ENCODE measurements at places on chromosomes 1 and 21.

DNA sequence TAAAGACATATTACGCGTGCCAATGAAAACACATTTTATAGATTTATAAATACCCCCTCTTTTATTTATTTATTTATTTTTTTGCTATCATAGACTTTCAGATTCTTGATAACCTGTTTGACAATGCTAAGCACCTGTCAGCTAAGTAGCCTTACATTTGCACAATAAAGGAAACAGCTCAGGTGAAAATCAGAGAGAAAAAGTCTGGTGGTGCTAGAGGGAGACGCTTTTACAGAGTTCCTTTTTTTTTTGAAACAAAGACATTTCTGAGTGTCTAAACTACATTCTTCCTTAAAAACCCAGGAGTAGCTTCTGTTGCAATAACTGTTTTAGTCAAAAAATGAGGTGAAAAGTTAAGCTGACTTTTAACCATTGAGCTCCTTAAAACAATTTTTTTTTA is 1611.6 kb downstream of the NCAM2 start:
- no peak for DNase-seq

DNA sequence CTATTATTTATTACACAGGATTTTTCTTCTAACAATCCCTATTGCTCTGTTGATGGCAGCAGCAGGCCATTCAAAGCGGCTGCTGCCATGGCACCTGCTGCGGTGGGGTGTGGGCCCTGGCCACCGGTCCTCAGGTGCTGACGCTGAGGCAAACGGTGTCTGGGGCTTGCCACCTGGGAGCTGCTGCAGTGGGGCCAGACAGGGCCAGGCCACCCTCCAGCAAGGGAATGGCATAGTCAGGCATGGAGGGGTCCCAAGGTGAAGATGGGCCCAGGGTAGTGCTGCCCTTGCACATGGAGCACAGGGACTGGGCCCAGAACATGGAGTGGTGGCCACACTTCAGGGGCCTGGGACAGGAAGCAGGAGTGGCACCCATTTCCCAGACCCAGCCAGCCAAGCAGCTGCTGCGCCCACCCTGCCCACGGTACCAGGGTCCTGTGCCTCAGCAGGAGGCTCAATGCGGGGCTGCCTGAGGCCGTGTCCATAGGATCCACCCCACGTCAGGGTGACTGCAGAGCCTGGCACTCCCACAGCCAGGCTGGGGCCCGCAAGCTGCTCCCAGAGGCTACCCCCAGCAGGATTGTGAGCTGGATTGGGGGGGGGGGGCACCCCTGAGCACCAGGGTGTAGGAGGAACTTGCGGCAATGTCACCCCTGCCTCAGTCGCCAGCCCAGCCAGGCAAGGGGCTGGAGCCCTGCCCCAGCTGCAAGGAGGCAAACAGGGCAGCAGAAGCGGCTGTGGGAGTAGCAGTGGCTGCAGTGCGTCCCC is 53.9 kb upstream of the KRTAP11-1 start:
- DNase-seq = no peak

GRCh38 chr1:63289135-63289534 is 33.2 kb upstream of the FOXD3 start:
- no peak for DNase-seq

DNA sequence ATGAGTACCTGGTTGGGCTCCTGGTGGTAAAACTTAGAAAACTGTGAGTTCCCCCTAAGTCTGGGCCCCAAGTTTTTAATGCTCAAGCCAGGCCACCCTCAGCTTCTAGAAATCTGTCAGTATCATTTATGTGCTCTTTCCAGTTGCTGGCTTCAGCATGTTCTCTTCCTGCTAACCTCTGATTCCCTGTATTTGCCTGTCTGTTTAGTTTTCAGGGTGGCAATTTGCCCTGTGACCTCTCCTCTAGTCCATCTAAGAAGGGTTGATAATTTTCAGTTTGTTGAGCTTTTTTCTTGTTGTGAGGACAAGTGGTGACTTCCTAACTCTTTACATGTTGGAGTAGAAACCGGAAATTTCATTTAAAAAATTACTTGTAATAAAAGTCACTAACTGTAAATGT is 16.0 kb upstream of the S100A10 start:
- DNase-seq = no peak

- DNase-seq = no peak
Observed at GRCh38 chr1:92848201-92848600, 16.4 kb downstream of the RPL5 start.

DNA sequence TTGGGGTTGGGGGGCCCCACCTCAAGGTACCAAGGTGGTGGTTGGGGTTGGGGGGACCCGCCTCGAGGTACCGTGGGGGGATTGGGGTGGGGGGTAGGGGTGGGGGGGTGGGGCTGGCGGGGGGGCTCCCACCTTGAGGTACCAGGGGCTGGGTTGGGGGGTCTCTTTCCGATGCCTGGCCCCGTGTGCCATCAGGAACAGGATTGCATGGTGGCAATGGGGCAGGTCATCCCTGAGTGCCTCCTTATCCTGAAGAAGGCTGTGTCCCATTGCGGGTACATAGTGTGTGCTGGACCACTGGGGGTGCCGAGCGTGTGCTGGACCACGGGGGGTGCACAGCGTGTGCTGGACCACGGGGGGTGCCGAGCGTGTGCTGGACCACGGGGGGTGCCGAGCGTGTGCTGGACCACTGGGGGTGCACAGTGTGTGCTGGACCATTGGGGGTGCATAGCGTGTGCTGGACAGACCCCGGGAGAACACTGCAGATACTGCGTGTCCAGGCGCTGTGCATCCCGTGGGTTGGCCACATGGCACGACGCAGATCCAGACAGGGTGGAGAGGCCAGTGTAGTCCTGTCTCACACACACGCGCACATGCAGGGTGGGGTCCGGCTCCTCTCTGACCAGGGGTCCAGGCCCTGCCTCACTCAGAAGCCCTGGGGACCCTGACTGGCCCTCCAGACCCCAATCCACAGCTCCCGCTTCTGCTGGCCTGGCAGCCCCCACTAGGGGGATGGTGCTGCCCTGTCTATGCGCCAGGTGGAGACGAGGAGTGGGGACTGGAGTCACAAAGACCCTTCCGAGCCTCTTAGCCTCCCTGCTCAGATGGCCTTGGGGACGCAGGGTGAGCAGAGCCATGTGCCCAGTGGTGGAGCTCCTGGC is 4.2 kb downstream of the SCNN1D start:
- no peak for DNase-seq
